D721Med (cell line): ENCODE measurements at places on chromosomes 5 and 9.

GRCh38 chr9:92563116-92564100 is 27.6 kb upstream of the ECM2 start:
- no peak for DNase-seq

DNA sequence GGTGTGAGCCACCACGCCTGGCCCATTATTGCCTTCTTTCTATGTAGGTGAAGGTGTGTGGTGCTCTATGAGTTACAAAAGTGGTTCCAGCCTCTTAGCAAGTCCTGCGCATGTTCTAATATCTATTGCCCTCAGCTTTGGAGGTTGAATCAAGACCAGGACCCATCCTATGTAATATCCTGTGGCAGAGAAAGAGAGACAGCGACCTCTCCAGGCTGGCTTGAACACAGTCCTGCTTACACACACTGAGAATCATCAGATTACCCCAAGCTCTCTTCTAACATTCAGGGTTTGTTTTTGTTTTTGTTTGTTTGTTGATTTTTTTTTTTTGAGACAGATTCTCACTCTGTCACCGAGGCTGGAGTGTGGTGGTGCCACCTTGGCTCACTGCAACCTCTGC is 94.7 kb upstream of the OSMR start:
- no peak for DNase-seq

GRCh38 chr5:45383985-45384384 is 312.2 kb downstream of the HCN1 start:
- no peak for DNase-seq

DNA sequence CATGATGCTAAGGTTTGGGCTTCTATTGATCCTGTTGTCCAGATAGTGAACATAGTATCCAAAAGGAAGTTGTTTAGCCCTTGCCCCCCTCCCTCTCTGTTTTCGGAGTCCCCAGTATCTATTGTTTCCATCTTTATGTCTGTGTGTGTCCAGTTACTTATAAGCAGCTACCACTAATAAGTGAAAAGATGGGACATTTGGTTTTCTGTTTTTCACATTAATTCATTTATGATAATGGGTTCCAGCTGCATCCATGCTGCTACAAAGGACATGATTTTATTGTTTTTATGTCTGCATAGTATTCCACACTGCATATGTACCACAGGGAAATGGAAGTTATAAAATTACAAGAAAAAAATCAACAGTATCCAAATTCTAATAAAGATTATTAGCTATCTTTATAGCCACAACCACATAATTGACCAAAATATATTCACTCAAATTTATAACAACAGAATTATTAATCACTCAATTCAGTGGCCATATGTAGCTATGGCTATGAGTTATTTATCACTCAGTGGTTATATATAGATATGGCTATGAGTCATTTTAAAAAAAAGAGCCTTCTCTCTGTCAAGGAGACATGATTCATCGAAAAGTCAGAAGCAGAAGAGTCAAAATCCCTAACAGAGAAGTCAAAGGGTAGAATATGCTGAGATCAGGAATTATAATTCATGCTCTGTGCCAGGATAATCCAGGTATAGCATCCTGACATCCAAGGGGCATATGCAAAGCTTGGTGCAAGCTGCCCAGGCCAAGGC is 367.5 kb downstream of the DEPDC1B start:
- no peak for DNase-seq

DNA sequence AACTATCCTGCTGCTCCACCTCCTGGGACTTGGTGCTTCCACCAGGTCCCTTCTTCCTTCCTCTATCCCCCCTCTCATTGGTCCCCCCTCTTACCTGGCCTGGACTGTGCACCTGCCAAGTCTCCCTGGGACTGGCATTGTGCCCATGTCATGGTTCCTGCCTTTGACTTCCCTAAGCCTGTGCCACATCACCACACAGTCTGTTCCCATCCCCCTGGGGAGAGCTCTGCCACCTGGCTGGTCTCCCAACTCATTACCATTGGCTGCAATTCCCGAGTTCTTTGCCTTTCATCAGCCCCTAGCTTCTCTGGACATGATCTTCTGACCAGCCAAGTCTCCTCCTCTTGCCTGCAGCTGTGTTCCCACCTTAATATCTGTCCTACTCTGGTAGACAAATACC is 180.3 kb downstream of the SREK1 start:
- DNase-seq: no peak

- DNase-seq: no peak
Measured at GRCh38 chr9:84779883-84780282, 110.4 kb downstream of the NTRK2 start.

DNA sequence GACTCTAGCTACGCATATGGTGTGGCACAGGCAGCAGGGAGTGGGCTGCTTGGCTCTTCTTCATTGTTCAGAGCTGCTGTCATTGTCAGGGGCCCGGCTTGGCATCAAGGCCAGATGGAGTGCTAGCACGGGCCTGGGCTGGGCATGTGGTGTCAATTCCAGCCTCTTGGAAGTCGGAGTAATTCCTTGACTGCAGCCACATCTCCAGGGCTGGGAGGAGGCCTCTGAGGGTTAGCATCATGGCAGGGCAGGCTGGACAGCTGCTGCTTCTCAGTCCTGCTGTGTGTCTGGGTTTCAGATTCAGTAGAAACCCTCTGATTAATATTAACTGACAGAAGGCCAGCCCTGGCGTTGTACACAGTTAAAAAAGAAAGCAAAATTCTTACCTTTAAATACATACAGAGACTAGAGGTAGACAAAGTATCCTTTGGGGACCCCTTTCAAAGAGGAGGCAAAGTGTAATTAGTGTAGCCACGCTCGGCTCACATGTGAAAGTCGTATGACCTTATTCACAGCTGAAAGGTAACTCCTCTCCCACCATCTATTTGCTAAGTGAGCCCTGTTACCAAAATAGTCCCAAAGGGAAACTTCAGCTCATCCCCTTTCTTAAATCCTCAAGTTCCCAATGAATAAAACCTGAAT is 126.4 kb downstream of the DOCK2 start:
- no peak for DNase-seq

DNA sequence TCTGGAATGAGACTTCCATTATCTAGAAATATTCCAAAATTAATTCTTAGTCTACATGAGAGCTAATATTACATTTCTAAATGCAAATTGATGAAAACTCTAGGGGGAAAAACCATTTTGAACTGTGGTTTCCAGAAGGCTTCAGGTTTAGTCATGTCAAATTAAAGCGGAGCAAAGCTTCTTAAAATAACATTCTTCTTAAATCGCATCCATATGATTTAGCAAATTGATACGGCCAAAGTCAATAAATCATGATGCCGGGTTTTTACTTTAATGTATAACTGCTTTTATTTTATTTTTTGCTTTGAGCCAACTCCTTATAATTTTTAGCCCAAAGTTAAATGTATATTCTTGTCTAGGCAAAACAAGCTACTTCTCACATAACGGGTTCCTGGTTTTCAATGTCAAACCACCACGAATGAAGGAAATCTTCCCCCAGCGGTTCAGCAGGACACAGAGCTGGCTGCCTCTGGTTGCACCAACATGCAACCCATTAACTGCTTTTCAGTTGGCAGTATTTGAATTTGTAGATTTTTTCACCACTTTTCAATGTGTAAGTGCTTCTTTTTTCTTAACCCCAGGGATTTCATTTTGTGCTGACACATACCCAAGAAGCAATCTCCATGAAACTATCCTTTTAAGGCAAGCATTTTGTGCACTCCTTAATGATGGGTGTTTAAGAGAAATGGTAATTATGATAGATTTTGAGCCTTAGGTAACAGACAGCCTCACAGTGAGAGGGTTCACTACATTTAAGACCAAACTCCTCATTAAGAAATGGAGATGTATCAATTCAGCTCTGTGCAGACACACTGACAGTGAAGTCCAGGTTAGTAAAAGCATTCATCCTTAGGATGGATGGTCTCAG is 35.5 kb downstream of the EFNA5 start:
- DNase-seq: no peak

DNA sequence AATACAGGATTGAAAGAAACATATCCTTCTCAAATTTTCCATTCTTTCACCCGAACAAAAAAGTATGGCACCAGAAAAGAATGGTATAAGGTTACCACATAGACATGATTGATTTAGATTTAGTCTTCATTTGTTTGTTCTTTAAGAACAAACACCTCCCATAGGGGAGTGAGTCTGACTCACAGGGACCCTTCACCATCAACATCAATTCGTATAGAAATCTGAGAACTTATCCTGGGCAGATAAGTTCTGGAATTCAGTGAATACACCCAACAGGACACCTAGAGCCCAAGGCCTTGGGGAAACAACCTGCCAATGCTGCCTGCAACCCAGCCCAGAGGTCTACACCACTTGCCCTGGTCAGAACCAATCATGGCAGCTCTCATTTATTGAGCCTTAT is 46.2 kb downstream of the LHFPL2 start:
- no peak for DNase-seq

DNA sequence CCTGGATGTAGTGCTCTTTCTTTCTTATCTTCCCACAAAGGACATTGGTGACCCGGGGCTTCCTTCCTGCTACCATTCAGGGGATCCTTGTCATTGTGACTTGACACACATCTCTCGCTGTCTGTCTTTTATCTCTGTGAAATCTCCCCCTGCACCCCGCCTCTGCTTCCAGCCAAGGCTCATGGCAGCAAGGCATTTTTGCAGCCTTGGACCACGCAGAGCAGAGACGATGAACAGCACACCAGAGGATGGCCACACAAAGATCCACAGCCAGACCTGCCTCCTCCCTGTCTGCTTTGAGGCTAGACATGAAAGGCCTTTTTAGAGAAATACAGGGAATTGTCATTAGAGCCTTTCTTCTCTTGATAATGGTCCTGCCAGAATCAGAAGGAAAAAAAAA is 549.1 kb downstream of the CDK5RAP2 start:
- no peak for DNase-seq

GRCh38 chr5:172235132-172235780 is 41.3 kb downstream of the EFCAB9 start:
- no peak for DNase-seq

DNA sequence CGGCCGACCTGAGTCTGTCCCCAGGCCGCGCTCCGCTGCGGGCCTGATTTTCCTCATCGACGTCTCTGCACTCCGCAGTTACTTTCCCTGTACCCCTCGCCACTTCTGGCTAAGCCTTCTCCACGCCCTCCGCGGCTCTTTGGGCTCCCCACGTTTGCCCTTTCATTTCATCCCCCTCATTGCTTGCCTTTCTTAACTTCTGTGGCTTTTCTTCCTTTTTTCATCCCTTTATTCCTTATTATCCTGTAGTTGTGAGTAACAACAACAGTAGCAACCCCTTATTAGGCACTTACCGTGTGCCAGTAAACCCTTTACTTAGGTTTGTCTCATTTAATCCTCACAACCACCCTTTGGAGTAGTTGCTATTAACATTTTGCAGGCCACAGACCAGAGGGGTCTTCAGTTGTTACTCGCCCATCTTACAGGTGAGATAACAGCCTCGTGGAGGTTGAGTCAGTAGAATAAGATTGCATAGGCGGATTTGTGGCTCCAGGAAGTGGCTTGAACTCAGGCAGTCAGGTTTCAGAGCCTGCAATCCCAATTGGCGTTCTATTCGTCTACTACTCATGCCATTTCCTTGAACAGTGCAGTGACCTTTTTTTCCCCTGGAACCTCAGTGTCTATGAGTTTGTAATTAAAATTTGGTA is 724 bp downstream of the TCERG1 start:
- no peak for DNase-seq

DNA sequence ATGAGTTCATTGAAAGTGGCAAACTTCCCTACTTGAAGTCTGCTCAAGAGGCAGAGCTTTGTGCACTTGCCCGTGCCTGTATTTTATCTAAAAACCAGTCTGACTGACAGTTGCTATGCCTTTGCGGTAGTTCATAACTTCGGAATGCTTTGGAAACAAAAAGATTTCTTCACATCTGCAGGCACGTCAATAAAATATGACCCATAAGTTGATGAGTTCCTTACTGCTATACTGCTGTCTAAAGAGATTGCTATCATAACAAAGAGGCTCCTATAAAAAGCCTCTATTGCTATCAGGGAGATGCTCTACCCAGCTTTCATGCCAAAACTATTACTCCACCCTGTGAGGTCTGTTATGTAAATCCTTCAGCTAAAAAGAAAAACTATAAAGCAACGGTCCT is 25.4 kb upstream of the RNF20 start:
- DNase-seq: no peak

GRCh38 chr5:139566611-139567010 is 5.5 kb downstream of the UBE2D2 start:
- no peak for DNase-seq

- no peak for DNase-seq
Measured at GRCh38 chr5:56476487-56476856, 243.3 kb upstream of the ANKRD55 start.

DNA sequence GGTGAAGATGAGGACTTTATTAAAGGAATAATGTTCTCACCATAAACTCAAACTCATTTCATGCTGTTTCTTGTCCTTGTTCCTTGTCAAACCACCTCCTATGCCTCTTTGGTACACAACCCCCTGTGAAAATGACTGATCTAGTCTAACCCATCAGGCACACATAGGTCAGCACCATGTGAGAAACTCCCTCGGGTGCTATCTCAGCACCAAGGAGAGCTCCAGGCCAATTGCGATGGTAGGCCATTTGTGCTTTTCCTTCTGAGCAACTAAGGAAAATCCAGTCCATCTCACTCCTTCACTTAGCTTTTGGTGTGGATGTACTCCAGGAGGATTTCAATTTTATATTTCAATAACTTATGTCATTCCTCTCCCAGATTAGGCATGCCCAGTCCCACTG is 199.8 kb downstream of the ZNF608 start:
- no peak for DNase-seq

GRCh38 chr9:16241231-16241630 is 629.2 kb downstream of the BNC2 start:
- no peak for DNase-seq

GRCh38 chr5:133256276-133256675 is 204.5 kb downstream of the HSPA4 start:
- DNase-seq: no peak

DNA sequence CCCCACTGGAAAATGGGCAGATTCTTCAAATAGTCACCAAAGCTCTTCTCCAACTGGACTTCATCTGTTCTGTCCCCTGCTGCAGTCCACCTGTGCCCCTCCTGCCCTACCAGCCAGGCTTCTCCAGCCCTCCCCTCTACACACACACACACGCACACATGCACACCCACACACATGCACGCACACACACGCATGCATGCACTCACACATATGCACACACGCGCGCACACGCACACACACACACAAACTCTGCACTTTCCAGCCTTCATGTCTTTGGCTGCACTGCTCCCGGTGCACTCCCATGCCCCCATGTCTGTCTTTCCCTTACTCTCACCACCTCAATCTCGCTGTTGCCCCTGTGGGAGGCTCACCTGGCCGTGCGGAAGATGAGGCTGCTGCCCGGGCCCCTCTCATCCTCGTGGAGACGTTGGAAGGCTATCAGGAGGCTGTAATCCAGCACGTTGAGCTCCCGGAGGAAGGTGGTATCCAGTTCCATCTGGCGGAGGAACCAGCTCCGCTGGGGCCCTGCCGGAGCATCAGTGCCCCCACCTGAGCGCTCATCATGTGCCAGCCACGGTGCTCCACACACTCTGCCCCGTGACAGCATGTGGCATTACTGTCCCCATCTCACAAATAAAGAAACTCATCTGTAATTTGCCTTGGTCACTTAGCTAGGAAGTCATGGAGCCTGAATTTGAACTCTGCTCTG is 5.7 kb downstream of the PIP5KL1 start:
- no peak for DNase-seq
